GM18507 (cell line): ENCODE measurements at places on chromosomes 6 and 20.

- no peak for DNase-seq
These were observed 82.2 kb upstream of the PMEPA1 start for GRCh38 chr20:57791966-57792365.

DNA sequence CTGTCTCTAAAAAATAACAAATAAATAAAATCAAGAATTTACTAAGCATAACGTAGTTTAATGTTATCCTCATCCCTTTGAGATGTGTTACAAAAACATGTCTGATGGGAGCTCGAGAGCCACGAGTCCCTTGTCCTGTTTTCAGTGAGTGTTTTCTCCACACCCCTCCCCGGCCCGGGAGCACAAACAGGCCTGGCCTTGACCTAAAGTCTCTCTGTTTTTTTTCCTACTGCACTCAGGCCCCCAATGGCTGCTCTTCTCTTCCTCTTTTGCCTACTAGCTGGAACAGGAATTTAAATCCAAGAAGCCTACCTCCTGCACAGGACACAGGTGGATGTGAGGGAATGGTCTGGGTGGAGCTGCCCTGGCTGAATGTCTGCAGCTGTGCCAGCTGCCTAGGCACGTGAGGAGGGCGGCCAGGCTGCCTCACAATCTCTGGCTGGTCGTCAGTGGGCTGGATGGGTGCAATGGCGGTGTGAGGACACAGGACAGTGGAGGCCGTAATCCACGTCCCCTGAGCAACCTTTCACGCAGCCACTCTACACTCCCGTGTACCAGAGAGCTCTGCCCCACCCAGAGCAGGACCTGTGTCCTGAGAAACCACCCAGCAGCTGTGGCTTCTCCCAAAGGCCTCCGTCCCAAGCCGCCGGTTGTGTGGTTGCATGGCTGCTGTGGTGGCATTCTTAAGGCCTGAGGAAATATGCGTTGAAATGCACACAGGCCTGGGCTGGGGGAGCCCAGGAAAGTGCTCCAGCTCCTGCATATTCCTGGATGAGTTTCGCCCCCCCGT lies 117.5 kb downstream of the FAM120B start:
- no peak for DNase-seq

DNA sequence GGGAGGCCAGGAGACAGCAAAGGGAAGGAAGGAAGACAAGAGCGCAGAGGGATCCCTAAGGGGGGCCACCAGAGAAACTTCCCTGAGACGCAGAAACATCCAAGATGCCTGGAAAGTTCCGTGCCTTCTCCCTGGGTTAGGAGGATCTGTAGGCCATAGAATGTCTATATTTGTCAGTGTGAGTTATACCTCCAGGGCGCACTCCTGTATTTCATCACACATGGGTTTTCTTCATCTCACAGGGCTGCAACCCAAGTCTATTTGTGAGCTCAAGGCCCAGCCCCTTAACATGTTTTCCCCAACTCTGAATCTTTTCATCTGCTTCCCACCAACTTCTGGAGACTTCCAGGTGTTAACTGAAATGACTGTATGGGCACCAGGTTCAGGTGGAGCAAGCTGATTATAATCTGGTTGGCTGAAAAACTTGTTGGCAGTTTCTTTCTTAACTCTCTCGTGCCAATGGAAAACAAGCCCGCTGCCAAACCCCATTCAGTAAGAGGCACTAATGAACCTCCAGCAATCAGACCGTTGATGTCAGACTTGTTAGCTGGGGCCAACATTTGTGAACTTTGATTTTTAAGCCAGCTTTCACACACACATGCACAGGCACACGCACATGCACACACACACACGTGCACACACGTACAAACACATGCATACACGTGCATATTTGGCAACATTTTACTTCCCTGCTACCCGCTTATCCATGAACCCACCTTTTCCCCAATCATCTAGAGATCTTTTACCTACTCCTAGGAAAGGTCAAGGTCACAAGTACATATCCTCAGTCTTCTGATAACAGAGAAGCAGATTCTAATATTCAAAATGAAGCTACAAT lies 247.5 kb upstream of the GMDS start:
- no peak for DNase-seq

DNA sequence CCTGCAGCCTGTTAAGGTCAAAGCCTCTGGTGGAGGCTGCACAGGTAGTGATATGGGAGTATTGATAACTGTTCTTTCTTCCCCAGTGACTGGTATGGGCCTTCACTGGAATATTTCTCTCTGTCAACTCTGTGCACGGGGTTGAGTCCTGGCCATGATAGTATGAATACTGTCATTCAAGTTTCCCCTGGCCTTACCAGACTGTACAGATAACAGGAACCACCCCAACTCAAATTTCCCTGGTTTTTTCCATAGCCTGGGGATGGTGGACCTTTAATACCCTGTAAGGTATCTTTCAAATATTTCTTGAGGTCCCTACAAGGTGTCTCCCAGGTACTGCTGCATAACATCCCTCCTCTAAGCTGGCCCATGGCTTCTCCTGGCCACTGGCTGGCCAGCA lies 51.4 kb upstream of the TNFAIP3 start:
- no peak for DNase-seq

DNA sequence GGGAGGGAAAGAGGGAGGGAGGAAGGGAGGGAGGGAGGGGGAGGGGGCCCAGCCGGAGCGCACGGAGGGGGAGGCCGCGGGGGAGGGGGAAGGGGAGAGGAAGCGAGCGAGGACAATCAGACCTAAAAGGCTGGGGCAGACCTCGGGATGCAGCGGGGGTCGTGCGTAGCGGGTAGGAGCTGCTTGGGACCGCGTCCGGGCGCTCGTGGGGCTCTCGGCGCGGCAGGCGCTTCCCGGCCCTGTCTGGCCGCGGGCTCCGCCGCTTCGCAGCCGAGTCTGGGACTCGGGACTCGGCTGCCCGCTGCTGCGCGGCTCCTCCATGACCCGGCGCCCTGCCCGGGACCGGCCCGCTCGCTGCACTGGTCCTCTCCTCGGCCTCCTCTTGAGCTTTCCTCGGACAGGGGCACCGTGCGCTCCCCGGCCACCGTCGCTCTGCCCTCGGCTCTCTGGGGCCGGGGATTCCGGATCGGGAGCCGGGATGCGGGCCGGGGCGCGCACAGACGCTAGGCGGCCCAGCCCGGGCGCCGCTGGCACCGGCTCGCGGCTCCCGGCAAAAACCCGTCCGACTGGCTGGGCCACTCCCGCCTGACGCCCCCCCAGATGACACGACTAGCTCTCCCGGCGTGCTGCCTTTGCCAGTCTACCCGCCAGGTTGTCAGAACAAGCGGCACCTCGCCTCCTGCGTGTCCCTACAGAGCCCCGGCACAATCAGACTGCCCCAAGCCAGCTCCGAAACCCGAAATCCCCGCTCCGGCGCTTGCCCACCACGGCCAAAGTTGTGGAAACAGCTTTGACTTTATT lies 2.2 kb downstream of the TFAP2A start:
- no peak for DNase-seq

DNA sequence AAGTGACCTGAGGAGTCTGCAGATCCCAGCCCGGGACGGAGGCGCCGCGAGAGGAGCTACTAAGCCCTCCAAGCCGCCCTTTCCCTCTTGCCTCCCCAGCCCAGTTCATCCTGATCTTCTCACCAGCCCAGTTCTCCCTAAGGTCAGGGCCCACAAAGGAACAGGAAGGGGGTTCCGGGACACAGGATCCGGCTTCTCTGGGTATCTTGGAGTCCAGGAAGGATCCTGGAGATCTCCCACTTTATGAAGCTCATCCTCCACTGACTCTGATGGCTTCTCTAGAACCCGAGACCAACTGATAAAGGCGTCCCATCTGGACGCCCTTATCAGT lies 36.9 kb upstream of the HLA-C start:
- DNase-seq = no peak

DNA sequence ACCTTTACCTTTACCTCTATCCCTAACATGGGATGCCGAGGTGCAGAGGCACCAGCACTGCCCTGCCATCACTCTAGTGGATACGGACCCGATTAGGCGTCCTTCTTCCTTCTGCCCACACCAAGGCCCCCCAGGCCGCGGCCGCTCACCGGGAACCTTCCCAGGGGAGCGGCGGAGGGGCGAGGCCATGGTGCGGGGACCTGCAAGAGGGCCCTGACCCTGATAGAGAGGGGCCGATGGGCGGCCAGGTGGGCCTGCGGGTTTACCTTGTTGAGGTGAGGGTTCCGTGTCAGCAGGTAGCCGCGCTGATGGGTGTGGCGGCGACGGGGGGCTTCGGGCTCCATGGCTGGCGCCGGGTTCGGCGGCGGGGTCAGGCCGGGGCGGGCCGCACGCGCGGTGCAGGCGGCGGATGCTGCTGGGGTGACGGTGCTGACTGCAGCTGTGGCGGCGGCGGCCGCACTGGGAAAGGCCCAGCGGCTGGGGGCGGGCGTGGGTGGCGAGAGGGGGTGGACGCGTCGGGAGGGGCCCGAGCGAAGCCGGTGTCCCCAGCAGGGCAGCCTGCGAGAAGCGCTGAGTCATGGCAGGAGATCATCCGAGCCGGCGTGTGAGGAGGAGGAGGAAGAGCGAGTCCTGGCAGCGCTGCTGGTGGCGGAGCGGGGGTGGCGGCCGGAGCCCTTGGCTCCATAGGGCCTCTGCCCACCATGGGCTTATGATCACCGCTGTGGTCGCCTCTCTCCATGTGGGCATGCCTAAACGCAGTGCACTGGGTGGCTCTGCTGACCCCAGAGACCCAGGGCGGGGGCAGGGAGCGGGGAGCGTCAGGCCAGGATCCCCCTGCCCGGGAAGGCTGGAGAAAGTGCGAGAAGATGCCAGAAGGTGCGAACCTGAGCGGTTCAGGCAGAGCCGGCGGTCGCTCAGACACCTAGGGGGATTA lies at the start of gene ME1:
ME1 (minus strand) TSS at position 441 of the 934 bp plus-strand sequence; CDS start at position 344, 97 bp downstream.
- peak; percentile 2 for DNase-seq

GRCh38 chr6:91352321-91352720 lies 765.4 kb upstream of the MAP3K7 start:
- DNase-seq = no peak

- no peak for DNase-seq
These were observed 9.2 kb upstream of the SIRPD start for GRCh38 chr20:1566701-1567100.

GRCh38 chr6:6622501-6622900 lies 34.0 kb downstream of the LY86 start:
- DNase-seq = no peak

DNA sequence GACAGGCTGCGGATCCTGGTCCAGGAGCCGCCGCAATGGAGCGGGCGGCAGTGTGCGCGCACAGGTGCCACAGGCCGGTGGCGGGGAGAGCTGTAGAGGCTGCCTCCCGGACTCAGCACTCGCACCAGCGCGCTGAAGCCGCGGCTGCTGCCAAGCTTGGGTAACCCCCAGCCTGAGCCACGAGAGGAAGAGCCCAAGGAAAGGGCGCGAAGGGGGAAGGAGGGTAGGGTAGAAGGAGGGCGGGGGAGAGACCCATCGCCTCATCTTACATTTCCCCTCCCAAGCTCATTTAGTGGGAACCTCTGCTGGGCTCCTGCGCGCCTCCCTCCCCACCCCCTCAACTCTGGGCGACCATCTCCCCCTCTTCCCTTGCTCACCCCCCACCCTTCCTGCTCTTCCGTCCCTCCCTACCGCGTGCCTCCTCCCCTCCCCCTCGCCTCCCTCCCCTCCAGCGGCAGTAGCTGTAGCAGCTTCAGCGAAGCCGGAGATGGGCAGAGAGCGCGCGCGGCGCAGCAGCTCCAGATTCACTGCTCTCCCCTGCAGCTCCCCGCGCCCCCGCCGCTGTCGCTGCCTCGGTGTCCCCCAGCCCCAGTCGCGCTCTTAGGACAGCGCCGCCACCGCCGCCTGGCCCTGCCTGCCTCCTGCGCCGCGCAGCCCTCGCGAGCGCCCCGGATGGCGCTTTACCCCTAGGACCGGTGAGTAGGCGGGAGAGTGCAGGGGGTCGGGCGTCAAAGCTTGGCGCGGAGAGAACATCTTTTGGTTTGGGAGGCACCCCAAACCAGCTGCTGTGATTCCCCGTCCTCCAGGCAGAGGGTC lies at the start of gene FUT9:
FUT9 (plus strand) TSS at position 457 of the 816 bp plus-strand sequence. CDS start 187,182 bp downstream, outside the sequence.
- DNase-seq = no peak

- no peak for DNase-seq
These were observed 1.9 kb upstream of the GID8 start for GRCh38 chr20:62935968-62936585.

- DNase-seq = no peak
These were observed 32.7 kb downstream of the CEBPB start for GRCh38 chr20:50223039-50224005.

DNA sequence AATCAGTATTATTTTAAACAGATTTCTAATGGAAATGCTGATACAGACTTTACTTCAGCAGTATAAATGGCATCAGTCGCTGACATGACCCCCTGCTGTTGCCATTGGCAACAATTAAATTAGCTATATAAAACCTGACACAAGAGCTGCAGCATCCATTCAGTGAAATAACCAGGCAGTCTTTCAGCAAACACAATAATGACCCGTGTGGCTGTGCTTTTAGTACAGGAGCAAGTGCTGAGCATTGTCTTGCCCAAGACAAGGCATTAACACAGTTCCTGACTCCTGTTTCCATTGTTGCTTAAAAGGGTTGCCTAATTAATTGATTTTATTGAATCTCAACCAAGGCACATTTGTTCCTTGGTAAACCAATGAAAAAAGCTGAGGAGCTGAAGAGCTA lies 382.1 kb downstream of the HACE1 start:
- DNase-seq = no peak

- DNase-seq = no peak
These were observed 696.5 kb upstream of the CITED2 start for GRCh38 chr6:140070846-140071473.

DNA sequence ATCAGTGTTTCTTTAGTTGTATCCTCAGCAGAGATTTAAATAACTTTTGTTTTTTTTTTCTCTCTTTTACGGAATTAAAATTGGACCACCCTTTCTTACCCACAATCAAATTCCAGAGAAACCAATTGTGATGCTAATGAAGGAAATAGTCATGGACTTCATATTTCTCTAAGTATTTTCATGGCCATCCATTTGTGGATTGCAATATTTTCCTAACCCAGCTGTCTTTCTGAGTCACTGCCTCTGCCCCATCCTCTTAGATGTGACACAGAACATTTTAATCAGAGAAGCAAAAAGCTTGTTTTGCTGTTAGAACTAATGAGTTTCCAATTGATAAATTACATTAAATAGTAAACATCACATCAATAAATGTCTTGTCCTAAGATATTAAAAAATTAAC lies 405.5 kb upstream of the ADGRB3 start:
- DNase-seq = no peak

- DNase-seq = no peak
These were observed 187.4 kb downstream of the SLC16A10 start for GRCh38 chr6:111274593-111275217.

DNA sequence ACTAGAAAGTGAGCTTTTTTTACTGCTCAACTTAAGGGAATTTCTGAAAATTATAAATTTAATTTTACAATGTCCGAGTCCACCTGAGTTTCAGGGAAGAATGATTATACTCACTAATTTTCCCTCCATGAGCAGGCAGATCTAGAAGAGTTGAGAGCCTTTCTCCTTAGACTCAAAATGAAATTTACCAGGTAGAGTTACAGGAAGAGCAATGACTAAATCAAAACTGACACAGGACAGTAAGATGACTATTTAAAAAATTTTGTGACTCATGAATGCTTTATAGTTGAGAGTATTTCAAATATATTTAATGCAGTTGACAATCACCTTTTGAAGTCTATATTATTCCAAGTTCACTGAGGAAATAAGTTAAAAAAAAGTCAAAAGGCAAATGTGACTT lies 198.1 kb upstream of the NRSN1 start:
- no peak for DNase-seq
